CD4-positive, alpha-beta T cell (primary cell): ENCODE measurements at places on chromosomes 5 and 9. TPM values are rescaled to one million over a fixed set of nuclear protein-coding genes. Genes with fewer than 3 reads are reported as not detected.

- no peak for DNase-seq
These were observed 121.0 kb upstream of the GAS1 start for GRCh38 chr9:87068177-87068840.

- DNase-seq: no peak
These were observed 114.2 kb downstream of the PHF2 start for GRCh38 chr9:93690618-93691017.

Gene LCN9
- not detected for total RNA-seq

DNA sequence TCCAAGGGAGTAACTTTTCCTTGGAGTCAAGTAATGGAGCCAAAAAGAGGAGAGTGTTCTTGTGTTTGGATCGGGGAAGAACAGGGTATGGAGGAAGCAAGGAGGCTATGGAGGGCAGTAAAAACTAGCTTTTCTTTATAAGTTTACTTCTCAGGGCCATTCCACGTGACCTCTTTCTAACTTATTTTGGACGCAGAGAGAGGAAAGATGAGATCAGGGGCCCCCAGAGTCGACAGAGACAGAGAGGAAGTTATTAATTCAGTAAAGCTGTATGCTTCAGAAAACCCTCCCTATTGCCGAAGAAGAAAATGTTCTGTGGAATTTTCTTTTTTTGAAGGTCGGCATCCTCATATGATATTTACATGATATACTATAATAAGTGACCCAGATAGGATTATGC is 233.8 kb upstream of the MPDZ start:
- no peak for DNase-seq

DNA sequence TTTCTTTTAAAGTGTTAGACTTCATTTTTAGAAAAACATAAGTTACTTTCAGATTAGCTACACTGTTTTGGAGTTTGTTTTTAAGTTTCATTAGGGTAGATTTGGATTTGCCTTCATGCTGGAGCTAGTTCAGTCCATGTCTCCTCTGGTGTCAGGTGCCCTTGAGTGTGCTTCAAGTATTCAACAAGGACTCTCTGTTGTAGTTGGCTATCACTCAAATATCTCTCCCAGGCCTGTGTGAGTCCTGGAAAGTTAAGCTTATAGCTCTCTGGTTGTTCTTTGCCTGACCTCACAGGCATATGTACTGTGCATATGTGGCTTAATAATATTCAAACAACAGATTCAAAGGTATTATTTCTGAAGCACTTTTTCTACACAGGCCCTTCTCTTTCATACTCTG is 45.4 kb downstream of the PTBP3 start:
- no peak for DNase-seq

DNA sequence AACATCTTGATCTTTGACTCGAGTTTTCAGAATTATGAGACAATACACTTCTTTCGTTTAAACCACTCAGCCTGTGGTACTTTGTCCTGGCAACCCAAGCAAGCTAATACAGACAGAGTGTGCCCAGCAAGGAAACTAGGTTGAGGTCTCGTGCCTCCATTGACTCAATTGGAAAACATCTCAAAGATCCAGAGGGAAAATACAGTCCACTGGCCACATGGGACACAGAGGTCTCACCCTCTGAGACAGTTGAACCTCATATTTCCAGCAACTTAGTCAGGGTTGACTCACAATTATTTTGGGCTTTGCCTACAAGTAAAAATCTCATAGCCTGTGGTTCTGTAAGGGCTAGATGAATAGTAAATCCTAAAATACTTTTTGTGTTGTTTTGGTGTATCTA is 631.5 kb downstream of the MTRR start:
- no peak for DNase-seq

Gene SLC6A7
- not detected for total RNA-seq

Gene PLAC8L1
- 0.56 TPM for total RNA-seq

DNA sequence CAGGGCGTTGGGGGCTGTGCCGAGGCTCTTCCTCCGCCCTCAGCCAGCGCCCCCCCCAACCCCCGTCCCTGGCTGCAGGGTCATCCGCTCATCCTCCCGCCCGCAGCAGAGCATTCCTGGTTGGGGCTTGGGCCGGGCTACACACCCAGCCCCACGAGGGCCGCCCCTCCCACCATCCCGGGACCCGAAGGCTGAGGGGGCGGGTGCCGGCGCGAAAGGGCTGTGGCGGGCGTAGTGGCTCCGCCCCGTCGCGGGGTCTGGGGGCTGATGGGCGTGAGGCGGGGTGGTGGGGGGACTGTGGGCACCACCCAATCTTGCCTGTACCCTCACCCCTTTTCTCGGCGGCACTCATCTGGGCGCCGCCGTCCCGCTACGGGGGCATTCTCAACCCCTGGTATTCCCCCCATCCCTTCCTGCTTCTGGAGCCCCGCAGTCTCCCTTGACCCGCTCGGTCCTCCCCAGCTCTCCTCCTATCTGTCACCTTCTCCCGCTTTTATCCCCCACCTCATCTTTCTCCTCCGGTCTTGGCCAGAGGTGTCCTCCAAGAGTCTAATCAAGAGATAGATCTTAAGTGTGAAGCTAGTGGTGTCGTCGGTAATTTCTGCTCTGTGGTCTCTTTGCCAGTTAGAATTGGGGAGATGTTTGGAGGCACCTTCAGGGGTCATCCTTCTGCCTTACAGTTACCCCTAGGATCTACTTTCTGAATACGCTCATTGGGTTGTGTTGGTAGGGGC is 1.6 kb downstream of the FER start:
- DNase-seq: no peak

Gene PDE6A
- not detected for total RNA-seq

- DNase-seq: no peak
These were observed 56.3 kb upstream of the PRDM9 start for GRCh38 chr5:23451156-23451555.

DNA sequence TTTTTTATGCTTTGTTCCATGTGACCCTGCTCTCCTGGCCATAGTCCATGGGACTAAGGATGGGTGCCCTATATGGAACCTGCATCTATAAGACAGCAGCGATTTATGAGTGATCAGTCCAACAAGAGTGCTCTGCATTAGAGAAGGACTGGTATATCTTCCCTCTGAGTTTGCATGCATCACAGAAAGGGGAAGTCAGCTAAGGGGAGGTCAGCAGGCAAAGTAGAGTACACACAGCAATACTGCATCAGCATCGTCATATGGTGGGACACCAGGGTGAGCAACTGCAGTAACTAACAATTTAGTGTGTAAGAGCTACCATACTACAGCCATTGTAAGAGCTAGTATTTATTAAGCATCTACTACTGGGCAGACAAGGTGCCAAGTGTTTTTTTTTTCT is 311.3 kb downstream of the NDUFS4 start:
- no peak for DNase-seq

DNA sequence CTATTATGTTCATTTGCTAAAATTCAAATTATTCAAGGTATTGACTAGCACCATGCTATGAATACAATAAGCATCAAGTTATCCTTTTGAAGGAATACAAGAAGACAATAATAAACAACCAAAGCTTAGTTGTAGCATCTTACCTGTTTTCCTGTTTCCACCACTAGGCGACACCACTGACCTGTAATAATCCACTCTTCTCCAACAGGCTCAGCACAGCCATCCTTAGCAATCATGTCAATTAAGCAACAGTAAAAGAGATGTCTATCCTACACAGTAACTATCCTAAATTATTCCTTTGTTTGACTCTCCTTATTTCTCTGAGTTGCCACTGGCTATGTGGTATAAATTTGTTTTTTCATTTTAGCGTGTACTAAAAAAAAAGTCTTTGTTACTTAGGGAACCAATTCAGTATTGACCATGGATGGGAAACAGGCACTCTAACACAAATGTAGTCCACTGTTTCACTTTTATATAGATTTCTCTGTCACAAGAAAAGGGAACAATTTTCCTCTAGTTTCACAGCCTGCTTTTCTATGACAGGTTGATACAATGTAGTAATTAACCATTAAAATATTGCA is 46.2 kb downstream of the PCA3 start:
- DNase-seq: no peak

GRCh38 chr9:119794836-119795235 is 425.6 kb upstream of the BRINP1 start:
- DNase-seq: no peak

Gene GTF3C4
- total RNA-seq: 9.6 TPM

- DNase-seq: no peak
These were observed 323.6 kb upstream of the PRR16 start for GRCh38 chr5:120140501-120140900.

- DNase-seq: no peak
These were observed 81.1 kb upstream of the RPS23 start for GRCh38 chr5:82359272-82359671.

- DNase-seq: no peak
These were observed 3.9 kb downstream of the KIF20A start for GRCh38 chr5:138182808-138183207.

Gene PCDHGA9
- total RNA-seq: not detected

GRCh38 chr5:107607671-107608345 is 62.9 kb downstream of the EFNA5 start:
- no peak for DNase-seq

Gene ECM2
- total RNA-seq: not detected

Gene SLC22A4
- total RNA-seq: 0.16 TPM

DNA sequence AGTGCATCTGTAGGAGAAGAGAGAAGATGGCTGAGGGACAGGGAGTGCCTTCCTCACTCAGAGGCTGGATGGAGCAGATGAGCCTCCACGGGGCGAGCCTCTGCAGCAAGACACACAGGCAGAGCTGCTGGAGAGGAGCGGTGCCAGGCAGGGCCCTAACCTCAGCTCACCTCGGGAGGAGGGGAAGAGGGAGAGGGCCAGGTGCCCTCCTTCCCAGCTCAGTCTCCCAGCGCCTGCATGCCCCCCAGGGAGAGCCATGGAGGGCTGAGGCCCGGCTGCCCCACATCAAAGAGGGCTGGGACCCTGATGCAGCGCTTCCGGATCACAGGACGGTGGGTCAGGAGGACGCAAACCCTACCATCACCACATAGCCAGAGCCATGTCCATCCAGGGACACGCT is 13.6 kb upstream of the SPATA31E1 start:
- no peak for DNase-seq

- no peak for DNase-seq
These were observed 300.6 kb downstream of the TMEM38B start for GRCh38 chr9:105994970-105995369.

DNA sequence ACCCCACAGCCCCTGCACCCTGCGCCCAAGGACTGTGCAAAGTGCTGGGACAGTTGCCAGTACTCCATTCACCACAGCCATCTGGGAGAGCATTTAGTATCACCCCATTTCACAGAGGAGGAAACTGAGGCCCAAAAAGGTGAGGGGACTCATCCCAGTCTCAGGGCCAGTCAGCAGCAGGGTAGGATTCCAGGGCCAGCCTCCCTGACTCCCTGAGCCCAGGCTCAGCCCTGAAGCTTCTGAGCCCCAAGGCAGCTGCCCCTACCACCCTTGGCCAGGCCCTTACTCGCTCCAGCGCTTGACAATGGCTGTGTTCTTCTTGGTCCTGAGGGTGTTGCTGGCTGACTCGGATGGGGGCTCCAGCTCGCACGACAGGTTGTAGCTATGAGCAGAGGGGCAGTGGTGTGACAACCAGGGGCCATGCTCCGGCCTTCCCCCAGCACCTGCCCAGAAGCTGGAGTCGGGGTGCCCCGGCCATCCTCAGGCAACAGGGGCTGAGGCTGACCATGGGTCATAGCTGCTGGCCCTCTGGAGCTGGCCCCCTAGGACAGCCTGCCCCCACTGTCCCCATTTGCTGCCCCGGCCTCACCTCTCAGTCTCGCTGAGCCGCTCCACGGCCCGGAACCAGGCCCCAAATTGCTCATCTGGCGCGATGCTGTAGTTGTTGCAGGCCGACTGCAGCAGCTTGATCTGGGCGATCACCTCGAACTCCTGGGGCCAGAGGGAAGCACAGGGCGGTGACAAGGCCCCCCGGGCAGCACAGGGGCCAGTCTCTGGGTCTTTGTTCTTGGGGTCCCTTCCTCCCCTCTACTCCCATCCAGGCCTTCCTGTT is 18.6 kb downstream of the RALGDS start:
- DNase-seq: no peak

DNA sequence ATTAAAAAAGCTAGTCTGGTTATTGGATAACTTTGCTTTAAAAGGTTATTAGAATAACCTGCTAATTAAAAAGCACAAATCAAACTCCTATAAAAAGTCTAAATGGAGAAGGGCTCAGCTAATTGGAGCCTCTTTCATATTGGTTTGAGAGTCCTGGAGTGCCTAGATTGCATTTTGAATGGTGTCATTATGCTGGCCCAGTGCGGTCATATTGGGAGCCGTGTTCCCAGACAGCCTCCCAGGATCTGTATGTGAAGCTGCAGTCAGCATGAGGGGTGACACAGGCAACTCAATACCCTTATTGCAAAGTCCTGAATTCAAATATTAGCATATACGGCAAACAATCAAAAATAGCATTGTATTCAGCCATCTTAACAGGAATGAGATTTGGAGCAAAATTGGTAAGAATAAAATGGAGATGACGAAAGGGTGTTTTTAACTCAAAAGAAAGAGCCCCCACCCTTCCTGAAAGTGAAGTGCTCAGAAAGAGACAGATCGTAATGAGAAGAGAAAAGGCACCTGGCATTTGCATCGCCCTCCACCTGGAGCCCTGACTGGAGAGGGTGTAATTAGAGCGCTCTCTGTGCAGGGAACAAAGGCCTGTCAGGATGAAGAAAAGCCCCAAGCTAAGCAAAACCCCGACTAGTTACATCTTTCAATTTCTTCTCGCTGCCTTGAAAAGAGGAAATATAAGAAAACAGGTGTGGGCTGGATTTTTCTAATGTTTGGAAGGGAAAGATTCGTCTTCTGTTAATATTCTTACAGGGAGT is 621.0 kb upstream of the ADAMTS16 start:
- DNase-seq: no peak

GRCh38 chr9:137441289-137441934 is at the start of gene ENTPD8:
ENTPD8 (minus strand) TSS chr9:137441357; CDS start chr9:137438285, 3,072 bp downstream.
- DNase-seq: no peak

DNA sequence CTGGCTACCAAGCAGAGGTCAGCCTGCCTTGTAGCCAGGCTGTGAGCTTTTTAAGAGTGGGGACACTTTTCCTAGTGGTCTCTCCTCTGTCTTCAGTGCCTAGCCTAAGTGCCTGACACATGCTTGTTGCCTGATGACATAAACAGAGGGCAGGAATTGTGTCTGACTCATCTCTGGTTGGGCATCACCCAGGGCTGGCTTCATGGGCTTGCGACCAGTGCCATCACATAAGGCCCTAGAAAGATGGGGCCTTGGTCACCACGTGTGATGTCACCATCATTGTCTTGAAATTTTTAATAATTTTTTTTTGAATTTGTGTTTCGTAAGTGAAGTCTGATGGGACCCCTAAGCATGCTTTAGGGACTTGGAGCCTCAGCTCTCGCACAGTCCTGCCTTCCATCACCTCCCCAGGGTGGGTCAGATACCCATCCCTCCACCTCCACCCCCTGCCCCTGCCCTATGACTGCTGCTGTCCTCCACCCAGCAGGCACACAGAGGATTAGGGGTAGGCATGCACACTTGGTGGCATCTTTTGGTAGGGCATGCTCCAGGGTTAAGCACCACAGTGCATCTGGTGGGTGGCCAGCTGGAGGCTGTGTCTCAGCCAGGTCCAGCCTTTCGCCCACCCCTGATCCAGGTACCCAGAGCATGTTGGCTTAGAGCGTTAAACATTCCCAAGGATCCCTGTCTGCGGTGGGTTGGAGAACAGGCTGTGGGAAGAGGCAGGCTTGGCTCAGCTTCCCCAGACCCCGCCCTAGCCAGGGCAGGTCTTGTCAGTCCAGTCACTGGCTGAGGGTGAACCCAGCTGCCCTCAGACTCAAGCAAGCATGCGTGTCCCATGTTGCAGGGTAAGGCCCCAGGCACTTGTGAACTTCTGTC is 80.1 kb upstream of the SH3PXD2B start:
- DNase-seq: no peak

GRCh38 chr9:14883310-14883944 is 26.8 kb downstream of the FREM1 start:
- DNase-seq: no peak

GRCh38 chr9:16252616-16253015 is 617.9 kb downstream of the BNC2 start:
- no peak for DNase-seq
